ENCODE measurements at places on chromosomes 7 and 10. TPM values are rescaled to one million over a fixed set of nuclear protein-coding genes. Genes with fewer than 3 reads are reported as not detected.

DNA sequence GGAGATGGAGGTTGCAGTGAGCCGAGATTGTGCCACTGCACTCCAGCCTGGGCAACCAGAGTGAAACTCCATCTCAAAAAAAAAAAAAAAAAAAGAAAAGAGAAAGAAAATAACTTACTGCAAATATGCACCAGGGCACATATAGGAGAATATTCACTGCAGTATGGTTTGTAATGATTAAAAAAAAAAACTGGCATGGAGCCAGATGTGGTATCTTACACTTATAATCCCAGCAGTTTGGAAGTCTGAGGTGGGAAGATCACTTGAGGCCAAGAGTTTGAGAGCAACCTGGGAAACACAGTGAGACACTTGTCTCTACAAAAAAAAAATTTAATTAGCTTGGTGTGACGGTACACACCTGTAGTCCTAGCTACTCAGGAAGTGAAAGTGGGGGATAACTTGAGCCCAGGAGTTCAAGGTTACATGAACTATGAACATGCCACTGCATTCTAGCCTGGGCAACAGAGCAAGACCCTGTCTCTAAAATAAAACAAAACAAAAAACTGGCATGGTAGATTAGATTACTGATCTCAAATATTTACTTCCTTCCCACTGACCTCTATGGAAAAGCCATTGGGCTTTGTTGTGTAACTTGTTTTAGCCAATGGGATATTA is 85.6 kb downstream of the MICU1 start:
- DNase-seq: no peak

GRCh38 chr10:121596689-121597503 is 1.3 kb downstream of the FGFR2 start:
- no peak for DNase-seq

- DNase-seq: no peak
Observed at GRCh38 chr10:15572531-15573045, 147.1 kb downstream of the ITGA8 start.

DNA sequence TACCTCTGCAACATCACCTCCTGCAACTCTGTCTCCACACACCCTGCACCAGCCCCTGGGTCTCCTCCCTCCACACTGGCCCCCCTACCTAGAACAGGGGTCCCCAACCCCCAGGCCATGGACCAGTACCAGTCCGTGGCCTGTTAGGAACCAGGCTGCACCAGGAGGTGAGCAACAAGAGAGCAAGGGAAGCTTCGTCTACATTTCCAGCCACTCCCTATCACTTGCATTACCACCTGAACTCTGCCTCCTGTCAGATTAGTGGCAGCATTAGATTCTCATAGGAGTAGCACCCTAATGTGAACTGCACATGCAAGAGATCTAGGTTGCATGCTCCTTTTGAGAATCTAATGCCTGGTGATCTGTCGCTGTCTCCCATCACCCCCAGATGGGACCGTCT is 108.8 kb upstream of the WDR11 start:
- no peak for DNase-seq

TMEM225B gene
- total RNA-seq: not detected
